Natural killer cell (primary cell): ENCODE measurements at places on chromosomes 3 and 15. TPM values are rescaled to one million over a fixed set of nuclear protein-coding genes. Genes with fewer than 3 reads are reported as not detected.

The SMCO1 gene
- not detected for total RNA-seq

- no peaks in the 10 kb centered on the region for H3K27me3 ChIP-seq
- H3K4me1 ChIP-seq = no peaks in the 10 kb centered on the region
- H3K4me3 ChIP-seq = no peak overlapping the region
- no peaks in the 10 kb centered on the region for H3K36me3 ChIP-seq
- DNase-seq = no peak
- no peak overlapping the region for H3K27ac ChIP-seq
Observed at GRCh38 chr3:192364316-192364715, 363.0 kb downstream of the FGF12 start.

The CYP11A1 gene
- not detected for total RNA-seq

- no peak for DNase-seq
- no peaks in the 10 kb centered on the region for H3K4me1 ChIP-seq
- H3K36me3 ChIP-seq = no peaks in the 10 kb centered on the region
- H3K27ac ChIP-seq = no peak overlapping the region
- H3K4me3 ChIP-seq = no peak overlapping the region
Observed at GRCh38 chr3:39453134-39453533, 14.3 kb upstream of the MOBP start.

The CPNE9 gene
- total RNA-seq = 0.49 TPM

DNA sequence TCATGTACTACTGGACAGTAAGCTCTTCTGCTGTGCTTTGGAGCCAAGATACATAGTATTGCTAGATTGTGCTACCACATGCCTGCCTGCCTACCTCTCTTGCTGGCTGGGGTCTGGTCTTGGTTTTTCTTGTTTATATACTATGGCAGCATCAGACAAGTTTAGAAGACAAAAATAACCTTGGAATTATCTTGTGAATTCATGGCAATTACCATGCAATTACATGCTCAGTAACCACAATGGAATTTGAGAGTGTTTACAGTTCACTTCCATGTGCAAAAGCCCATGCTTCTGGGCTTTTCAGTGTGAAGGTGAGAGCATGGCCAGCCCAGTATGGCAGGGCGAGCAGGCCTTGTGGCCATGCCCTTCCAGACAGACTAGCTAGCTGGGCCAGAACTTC is 48.0 kb upstream of the C15orf61 start:
- no peak overlapping the region for H3K27ac ChIP-seq
- H3K36me3 ChIP-seq = no peaks in the 10 kb centered on the region
- no peak overlapping the region for H3K4me3 ChIP-seq

GRCh38 chr15:69158843-69159240 is 1.6 kb upstream of the GLCE start:
- no peaks in the 10 kb centered on the region for H3K27me3 ChIP-seq
- no peak overlapping the region for H3K27ac ChIP-seq
- no peak for DNase-seq
- no peaks in the 10 kb centered on the region for H3K36me3 ChIP-seq
- no peak overlapping the region for H3K4me3 ChIP-seq
